ENCODE measurements at places on chromosomes 6 and 20. TPM values are rescaled to one million over a fixed set of nuclear protein-coding genes. Genes with fewer than 3 reads are reported as not detected.

The AVP gene
- not detected for total RNA-seq

GRCh38 chr20:16412906-16413305 is 160.3 kb downstream of the KIF16B start:
- no peak for DNase-seq
- no peaks in the 10 kb centered on the region for H3K36me3 ChIP-seq
- no peak overlapping the region for H3K4me3 ChIP-seq

- no peak overlapping the region for H3K4me3 ChIP-seq
- DNase-seq, result peak; percentile 12
- H3K4me1 ChIP-seq, result peaks cover 3% of the 10 kb centered on the region
- H3K36me3 ChIP-seq, result no peaks in the 10 kb centered on the region
- no peak overlapping the region for H3K27ac ChIP-seq
Observed at GRCh38 chr6:138869398-138869797, 73.5 kb downstream of the ECT2L start.

- H3K36me3 ChIP-seq, result no peaks in the 10 kb centered on the region
- H3K27ac ChIP-seq, result no peak overlapping the region
- peak; percentile 22 for DNase-seq
- H3K27me3 ChIP-seq, result no peaks in the 10 kb centered on the region
- no peaks in the 10 kb centered on the region for H3K4me1 ChIP-seq
- H3K4me3 ChIP-seq, result no peak overlapping the region
Observed at GRCh38 chr6:98054453-98054852, 771.4 kb upstream of the MMS22L start.

- no peaks in the 10 kb centered on the region for H3K27me3 ChIP-seq
- no peaks in the 10 kb centered on the region for H3K4me1 ChIP-seq
- no peak overlapping the region for H3K4me3 ChIP-seq
- H3K27ac ChIP-seq, result no peak overlapping the region
- no peaks in the 10 kb centered on the region for H3K36me3 ChIP-seq
- DNase-seq, result no peak
Observed at GRCh38 chr6:149176971-149177667, 140.4 kb upstream of the TAB2 start.

All from astrocyte (in vitro differentiated cells and primary cell).